HCT116 (cell line): ENCODE measurements at places on chromosomes 7 and 10. TPM values are rescaled to one million over a fixed set of nuclear protein-coding genes. Genes with fewer than 3 reads are reported as not detected.

Gene PLXNA4
- not detected for total RNA-seq

DNA sequence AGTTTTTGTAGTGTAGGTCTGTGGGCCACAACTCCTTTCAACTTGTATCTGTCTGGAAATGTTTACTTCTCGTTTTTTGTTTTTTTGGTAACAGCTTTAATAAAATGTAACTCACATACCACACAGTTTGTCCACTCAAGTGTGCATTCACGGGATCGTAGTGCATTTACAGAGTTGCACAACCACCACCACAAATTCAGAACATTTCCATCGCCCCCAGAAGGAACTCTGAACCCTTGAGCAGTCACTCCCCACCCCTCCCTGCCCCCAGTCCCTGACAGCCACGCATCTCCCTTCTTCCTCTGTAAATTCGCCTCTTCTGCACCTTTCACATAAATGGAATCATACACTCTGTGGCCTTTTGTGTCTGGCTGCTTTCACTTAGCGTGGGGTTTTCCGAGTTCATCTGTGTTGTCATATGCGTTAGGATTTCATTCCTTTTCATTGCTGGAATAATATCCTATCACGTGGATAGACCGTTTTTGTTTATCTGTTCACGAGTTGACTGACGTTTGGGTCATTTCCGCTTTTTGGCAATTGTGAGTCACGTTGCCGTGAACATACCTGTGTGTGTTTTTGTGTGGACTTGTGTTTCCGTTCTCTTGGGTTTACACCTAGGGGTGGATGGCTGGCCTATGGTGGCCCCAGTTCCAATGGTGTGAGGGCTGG lies 10.3 kb downstream of the JAKMIP3 start:
- DNase-seq, result no peak

GRCh38 chr10:13271552-13272163 lies 28.2 kb downstream of the PHYH start:
- peak; percentile 32 for DNase-seq

GRCh38 chr7:21064698-21065648 lies 278.3 kb upstream of the SP8 start:
- no peak for DNase-seq
